CD4-positive, alpha-beta memory T cell (primary cell): ENCODE measurements at places on chromosomes 4 and X. TPM values are rescaled to one million over a fixed set of nuclear protein-coding genes. Genes with fewer than 3 reads are reported as not detected.

GRCh38 chr4:113763029-113763285 is 1.4 kb upstream of the CAMK2D start:
- no peak for DNase-seq

- DNase-seq, result no peak
Observed at GRCh38 chr4:123588631-123589241, 192.1 kb downstream of the SPRY1 start.

- DNase-seq, result no peak
Observed at GRCh38 chr4:47104986-47105385, 73.6 kb downstream of the GABRB1 start.

GRCh38 chr4:156773648-156774357 is 197.8 kb downstream of the PDGFC start:
- DNase-seq, result no peak

DNA sequence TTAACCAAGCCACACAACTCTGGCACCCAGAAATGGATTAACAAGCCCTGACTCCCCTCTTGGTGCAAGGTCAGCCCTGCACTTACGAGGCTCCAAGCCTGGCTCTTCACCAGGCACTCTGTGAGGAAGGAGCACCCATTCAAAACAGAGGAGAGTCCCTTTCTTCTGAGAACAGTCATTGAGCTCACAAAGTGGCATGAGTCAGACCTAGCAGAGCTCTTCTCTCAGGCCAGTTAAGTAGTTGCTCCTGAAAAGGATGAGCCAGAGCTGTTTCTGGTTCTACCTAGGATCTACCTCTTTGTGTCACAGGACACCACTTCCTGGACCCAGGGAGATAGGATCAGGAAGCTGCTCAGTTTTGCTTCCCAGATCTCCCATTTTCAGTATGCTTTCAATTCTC is 48.2 kb downstream of the EVC2 start:
- no peak for DNase-seq

DNA sequence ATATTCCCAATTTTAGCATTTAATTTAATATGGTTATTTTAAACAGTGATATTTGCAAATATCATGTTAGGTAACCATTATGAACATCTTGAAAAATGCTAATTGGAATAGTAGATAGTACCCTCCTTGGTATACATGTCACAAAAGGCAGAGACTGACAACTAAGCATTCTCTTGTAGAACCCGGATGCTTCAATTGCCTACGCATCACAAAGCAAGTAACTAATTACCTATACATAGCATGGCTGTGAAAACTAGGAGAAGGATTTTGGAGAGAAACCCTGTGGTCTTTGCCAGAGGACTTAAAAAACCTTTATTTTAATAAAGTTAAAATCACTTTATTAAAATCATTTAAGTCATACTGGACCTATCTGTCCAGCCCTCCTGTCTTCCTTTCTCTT is 764.1 kb upstream of the TENM3 start:
- no peak for DNase-seq

DNA sequence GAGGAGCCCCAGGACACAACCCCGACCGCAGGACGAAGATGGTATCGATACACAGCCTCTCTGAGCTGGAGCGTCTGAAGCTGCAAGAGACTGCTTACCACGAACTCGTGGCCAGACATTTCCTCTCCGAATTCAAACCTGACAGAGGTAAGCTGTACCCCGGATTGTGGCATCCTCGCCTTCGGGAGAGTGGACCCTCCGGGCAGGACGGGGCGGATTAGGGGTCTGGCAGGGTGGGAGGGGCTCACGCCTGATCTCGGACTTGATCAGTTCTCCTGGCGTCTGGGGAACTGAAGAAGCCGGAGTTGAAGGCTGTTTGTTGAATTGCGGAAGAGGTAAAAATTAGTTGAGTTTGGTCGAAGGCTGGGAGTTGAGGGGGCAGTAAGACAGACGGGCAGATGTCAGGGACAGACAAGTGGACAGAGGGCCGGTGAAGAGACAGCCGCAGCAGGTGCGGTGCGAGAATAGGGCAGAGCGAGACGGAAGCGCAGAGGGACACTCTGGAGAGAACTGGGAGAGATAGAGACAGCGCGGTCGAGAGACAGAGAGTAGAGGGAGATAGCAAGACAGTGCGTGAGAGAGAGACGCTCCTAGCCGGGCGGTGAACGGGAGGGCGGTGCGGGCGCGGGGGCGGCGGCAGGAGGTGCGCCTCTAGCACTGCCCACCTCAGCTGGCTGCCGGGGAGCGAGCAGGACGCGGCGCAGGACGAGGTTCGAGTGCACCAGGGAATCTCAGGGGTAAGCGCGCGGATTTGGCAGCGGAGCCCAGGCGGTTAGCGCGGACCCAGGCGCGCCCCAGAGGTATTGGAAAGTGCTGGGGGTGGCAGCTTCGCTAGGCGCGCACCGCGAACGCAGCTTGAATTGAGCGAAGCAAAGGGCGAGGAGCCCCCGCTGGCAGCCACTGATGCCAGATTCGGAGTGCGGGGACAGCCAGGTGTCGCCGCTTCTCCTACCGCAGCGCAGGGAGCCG is 23.9 kb downstream of the ARHGAP36 start:
- DNase-seq, result no peak

DNA sequence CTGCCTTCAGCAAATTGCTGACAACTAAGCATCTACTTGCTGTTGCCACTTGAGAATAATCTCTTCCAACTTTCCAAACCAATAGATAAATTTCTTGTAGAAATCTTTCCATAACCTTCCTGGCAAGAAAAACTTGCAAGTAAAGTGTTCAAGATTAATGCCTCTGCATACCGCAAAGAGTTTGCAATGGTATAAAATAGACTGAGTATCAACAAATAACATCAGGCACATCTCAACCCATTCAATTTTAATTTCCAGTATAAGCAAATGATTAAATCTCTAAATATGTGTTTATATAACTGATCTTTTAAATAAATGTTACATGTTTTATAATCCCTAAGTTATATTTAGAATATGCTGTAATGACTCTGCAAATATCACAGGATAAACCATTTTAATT is 275.2 kb upstream of the AGA start:
- no peak for DNase-seq

GRCh38 chr4:176837169-176837895 is 44.6 kb upstream of the VEGFC start:
- no peak for DNase-seq

DNA sequence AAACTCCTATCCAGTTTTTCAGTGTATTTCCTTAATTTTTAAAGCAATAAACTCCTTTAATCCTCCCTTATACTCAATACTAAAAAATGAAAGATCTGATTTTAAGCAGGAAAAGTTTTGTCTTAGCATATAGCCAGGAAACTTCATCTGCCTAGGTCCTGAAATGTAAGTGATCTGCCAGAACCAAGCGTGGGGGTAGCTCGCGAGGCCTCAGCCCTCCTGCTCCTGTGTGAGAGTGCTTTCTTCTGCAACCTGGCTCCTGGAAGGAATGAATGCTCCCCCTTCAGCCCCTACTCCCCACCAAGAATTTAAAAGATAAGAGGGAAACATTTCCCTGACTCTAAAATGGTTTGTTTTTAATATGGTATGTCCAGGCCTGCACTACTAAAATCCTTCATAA is 160.1 kb downstream of the CBR4 start:
- no peak for DNase-seq

- no peak for DNase-seq
Observed at GRCh38 chr4:3813151-3814052, 47.2 kb downstream of the ADRA2C start.

DNA sequence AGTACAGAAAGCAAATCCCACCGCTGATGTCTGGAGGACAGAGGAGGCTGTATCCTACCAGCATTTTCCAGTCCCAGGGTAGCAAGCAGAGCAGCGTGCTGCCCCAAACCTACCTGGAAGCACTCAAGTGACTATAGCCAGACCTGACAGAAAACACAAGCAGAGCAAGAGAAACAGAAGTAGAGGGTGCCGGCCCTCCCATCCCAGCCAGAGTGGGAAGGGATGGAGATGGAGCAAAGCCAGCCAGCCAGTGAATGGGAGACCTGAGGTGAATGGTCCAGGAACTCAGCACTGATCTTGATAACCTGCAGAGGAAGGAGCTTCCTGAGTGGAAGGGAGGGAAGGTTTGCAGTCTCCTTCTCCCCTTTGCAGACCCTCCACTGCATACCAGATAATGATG is 185.2 kb downstream of the MAML3 start:
- DNase-seq, result no peak

DNA sequence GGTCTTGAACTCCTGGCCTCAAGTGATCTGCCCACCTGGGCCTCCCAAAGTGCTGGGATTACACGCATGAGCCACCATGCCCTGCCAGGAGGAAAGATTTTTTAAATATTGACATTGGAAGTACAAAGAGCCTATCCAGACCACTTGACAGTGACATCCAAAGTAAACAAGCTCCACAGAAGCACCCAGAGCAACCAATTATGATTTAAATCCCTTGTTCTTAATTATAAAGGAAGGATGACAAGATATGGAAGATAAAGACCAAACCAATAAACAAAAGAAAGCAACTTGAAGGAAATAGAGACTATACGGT is 27.7 kb upstream of the RPL34 start:
- DNase-seq, result no peak

- DNase-seq, result no peak
Observed at GRCh38 chr4:24643774-24644520, 59.6 kb upstream of the DHX15 start.

- DNase-seq, result no peak
Observed at GRCh38 chr4:73456177-73457022, 20.4 kb downstream of the AFP start.

DNA sequence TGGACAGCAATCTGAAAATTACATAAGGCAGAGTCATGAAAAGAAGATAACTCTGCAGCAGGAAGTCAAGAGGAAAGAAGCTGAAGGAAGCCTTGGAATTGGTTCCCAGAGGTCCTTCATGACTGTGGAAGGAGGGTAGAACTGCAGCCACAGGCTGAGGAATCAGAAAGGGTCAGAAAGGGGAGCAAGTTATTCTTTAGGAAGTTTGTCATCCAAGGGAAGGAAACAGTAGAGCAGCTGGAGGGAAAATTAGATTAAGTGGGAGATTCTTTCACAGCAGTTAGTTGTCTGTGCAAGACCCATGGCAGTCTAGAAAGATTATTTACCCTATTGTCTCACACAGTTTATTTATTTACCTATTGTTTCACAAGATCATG is 9.3 kb upstream of the ADH1C start:
- DNase-seq, result no peak

The SPP1 gene
- 19.9 TPM for total RNA-seq

The DAPP1 gene
- total RNA-seq, result 23.0 TPM

The SLC2A9 gene
- total RNA-seq, result 2.4 TPM

The GYPA gene
- not detected for total RNA-seq

The TCEAL7 gene
- total RNA-seq, result not detected

The PASD1 gene
- total RNA-seq, result not detected

The ADAMTS3 gene
- not detected for total RNA-seq

The KLB gene
- total RNA-seq, result not detected

The PCDH18 gene
- not detected for total RNA-seq

The EFNB1 gene
- total RNA-seq, result 4.5 TPM

The TMEM144 gene
- 0.61 TPM for total RNA-seq
